Activated T-helper 17 cell treated with anti-CD3 and anti-CD28 coated beads, Interleukin-2, amount 50 U/mL, for 72 hours (primary cell): ENCODE measurements at places on chromosomes 16 and 17. TPM values are rescaled to one million over a fixed set of nuclear protein-coding genes. Genes with fewer than 3 reads are reported as not detected.

SGSM2 gene
- 35.2 TPM for total RNA-seq

SCN4A gene
- total RNA-seq, result 0.32 TPM

MYL11 gene
- total RNA-seq, result 1.6 TPM

SOCS7 gene
- total RNA-seq, result 24.4 TPM

GP1BA gene
- total RNA-seq, result 0.11 TPM

CDH5 gene
- not detected for total RNA-seq

KRTAP2-1 gene
- total RNA-seq, result not detected

- ATAC-seq, result no peak
Measured at GRCh38 chr17:73611630-73612029, 32.6 kb downstream of the SDK2 start.

DNA sequence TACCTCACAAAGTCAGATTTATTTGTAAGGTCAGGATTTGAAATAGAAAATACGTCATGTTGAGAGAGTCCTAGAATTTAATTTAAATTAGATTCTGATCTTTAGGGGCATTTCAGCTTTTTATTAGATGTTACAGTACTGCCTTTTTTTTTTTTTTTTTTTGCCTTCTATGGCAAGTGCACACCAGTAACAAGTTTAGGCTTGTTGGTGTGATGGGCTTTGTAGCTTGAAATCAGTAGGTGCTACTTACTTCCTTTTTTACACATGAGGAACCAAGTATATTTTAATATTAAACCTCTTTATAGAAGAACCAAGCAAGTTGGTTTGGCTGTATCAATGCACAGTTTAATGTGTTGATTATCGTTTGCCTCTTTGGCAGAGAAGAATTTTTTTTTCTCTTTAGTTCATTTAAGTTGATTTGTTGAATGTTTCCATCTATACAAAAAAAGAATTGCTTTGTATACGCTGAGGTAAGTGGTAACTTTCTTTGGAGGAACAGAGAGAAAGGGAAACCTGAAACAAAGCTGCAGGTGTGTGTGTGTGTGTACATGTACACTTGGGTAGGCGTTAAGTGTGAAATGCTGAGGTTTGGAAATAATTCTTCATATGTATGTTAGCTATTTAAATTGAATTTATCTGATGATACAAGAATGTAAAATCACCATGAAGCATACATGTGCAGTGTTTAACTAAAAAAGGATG, 15.7 kb downstream of the RBL2 start:
- peak; percentile 37 for ATAC-seq

DNA sequence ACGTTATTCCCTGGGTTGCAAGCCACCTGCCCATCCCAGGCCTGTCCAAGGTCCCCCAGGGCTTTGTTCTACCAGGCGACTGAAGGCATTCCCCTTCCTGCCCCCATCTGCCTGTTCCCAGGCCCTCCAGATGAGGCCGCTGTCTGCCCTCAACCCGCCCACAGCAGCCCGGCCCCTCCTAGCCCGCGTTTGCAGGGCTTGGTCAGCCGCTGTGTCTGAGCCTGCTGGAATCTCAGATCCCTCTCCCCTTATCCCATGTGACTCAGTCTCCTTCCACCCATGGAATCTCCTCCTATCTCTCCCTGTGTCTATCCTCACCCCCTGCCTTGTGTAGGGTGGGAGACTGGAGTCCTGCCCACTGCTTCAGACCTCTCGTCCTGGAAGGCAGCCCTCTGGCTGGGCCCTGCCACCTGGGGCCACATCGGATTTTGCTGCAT, 186.0 kb upstream of the TNRC6C start:
- ATAC-seq, result peak; percentile 95

DNA sequence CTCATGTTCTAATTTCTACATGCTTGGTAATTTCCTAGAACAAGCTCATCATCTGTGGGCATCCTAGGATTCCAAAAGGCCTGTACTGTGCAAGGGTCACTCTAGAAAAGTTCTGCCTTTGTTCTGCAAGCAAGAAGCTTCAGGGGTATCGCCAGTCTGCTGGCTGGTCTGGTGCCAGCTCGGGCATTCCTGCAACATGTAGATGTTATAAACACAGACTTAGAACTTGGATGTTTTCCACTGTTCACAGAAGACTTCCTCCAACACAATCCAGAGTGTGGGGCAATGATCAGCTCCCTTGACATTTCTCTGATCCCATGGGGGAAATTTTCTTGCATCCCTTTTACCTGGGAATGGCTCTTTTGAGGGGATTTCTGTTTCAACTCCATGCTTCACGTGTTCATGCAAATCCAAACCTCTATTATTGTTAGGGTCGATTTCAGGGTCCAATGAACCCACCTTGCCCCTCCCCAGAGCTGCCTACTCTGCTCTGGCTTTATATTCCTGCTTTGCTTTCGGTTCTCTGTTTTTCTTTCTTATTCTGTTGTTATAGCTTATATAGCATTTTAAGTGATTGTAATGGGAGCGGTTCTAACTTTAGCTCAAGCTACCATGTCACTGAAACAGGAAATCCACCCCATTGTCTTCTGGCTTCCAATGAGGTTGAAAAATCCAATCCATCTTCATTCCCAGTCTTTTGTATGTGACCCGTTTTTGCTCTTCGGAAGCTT, 25.3 kb downstream of the UBE2O start:
- ATAC-seq, result no peak

DNA sequence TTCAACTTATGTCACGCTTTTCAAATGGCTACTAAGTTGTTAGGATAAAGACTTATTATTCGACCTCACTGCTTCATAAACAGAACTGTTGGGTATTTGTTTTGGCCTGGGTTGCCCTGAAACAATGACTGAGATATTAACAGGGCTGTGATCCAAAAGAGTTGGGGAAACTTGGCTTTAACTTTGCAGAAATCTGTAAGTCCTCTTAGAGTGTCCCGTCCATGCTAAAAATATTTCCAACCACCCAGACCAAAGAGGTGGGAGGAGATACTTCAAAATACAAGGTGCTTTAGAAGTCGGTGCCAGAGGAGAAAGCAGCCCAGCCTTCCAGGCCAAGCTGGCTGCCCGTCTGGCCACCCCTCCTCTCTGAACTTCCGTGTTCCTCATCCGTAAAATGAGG, 16.1 kb upstream of the SPATA32 start:
- no peak for ATAC-seq

DNA sequence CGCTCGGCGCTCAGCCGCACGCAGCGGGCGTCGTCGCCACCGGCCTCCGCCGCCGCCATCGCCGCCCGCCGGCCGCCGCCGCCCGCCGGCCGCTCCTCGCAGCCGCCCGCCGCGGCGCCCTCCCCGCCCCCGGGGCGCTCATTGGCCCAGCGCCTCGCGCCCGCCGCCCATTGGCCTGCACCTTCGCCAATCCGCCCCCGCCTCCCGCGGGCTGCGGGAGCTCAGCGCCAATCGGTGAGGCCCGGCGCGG, at the start of gene PGP:
PGP (minus strand) TSS at position 122 of the 250 bp plus-strand sequence; CDS start at position 59, 63 bp downstream.
- no peak for ATAC-seq

- no peak for ATAC-seq
Measured at GRCh38 chr17:58593123-58593522, 78.7 kb upstream of the MTMR4 start.

GRCh38 chr17:7755095-7755890, 37.7 kb downstream of the DNAH2 start:
- ATAC-seq, result no peak

DNA sequence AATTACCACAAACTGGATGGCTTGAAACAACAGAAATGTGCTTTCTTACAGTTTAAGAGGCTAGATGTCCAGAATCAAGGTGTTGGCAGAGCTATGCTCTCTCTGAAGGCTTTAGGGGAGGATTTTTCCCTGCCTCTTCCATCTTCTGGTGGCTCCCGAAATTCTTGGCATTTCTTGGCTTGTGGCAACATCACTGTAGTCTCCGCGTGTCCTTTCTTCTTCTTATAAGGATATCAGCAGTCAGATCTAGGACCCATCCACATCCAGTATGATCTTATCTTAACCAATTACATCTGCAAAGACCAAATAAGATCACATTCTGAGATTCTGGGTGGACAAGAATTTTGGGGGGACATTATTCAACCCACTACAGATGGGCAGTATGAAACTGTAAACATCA, 119.2 kb upstream of the PMFBP1 start:
- no peak for ATAC-seq

DNA sequence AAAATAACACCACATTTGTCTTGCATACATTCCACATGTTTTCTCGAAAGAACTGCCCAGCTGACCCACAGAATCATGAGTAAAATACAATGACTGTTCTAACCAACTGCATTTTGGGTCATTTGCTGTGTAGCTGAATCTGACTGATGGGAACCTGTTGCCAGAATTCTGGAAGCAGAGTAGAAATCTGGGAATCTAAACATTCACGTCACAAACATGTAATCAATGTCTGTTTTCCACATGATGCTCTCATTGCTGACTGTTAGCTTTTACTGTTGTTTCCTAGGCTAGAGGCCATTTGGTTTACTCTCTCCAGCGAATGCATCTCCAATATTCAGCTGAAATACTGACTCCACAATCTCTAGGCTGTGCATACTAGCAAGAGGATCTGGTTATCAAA, 710.1 kb downstream of the KCNJ2 start:
- ATAC-seq, result no peak

- no peak for ATAC-seq
Measured at GRCh38 chr16:67163999-67164558, 466 bp upstream of the HSF4 start.

GRCh38 chr16:51095890-51096626, 55.0 kb downstream of the SALL1 start:
- ATAC-seq, result no peak

DNA sequence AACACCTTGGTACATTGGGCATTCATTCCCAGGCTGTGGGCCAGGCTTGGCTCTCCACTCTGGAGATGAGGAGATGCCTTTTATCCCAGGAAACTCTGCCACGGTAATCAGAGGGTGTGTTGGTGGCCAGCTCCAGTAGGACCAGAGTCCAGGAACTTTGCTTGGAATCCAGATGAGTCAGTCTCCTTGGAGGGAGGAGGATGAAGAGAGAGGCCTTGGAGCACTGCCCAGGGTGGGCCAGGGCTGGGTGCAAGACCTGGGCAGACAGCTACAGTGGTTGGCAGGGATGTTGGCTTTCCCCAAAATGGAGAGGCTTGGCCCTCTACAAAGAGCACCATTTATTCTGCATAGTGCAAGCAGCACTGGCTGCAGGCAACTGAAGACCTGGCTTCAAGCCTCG, 209.0 kb downstream of the RGS9 start:
- no peak for ATAC-seq

DNA sequence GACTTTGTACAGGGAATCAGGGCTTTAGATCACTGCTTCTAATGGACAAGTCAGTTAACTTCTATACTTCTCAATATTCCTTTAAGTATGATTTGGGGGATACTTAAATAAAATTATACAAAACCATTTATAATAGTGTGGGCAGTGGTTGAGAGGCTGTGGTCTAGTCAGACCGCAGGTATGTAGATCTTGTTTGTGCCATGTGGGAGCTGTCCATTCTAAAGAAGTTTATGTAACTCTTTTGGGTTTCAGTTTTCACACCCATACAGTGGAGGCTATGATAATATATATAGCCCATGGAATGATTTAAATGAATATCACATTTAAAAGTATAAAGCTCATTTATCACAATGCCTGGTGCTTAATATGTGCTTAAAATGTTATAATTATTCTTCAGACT, 654.3 kb upstream of the KIF2B start:
- ATAC-seq, result no peak

DNA sequence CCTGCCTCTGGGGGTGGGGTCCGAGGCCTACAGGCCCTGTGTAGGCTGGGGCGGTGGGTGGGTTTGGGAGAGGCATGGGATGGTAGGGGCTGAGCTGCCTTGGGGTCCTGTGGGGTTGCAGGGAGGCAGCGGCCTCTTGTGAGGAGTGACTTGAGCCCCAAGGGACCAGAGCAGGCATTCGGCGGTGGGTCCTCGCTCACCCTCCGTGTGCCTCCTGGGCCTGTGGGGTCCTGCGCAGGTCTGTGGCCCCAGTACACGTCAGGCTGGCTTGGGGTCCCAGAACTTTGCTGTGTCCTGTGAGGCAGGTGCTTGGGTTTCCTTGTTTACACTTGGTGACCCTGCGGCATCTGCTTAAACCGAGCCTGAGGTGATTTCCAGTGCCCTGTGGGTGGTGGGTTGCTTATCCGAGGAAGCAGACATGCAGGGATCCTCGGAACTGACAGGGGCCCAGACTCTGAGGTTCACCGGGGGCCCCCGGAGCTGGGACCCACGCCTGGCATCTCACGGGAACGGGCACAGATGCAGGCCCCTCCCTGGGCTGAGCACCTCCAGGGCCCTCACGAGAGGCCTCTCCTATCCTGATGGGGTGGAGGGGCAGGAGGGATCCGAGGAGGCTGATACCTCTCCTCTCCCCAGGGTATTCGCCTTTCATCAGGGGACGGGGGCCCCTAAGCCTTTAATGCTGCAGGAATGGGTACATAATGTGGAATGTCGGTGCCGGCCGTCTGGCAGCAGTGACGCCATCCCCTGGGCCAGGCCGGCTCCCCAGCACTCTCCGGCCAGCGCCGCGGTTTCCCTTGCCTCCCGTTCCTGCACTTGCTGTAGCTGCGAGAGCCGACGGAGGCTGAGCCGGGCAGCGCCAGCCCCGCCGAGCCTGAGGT, 7.7 kb downstream of the METRNL start:
- no peak for ATAC-seq

DNA sequence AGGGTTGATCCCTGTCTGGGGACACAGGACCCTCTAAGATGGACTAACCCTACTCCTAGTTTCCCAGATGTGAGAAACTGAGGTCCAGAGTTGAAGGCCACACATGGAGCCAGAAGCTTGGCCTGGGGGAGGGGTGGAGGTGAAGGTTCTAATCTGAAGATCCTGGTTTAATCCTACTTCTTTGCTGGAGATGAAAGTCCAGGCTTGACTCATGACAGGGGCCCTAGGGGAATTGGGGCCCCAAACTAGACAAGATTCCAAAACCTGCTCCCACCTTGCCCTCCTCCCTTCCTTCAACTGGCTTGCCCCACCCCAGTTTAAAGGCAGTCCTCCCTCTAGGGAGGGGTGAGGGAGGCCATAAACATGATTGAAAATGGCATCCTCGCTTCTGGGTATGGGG, 21.6 kb downstream of the IGF2BP1 start:
- ATAC-seq, result no peak

- no peak for ATAC-seq
Measured at GRCh38 chr17:15134363-15134762, 130.8 kb downstream of the PMP22 start.

GRCh38 chr17:42178817-42179216, 2.1 kb downstream of the KCNH4 start:
- ATAC-seq, result peak; percentile 31
